CD8-positive, alpha-beta memory T cell (primary cell): ENCODE measurements at places on chromosomes 16 and 17.

- DNase-seq: no peak
These were observed 4.9 kb upstream of the ASGR1 start for GRCh38 chr17:7184091-7184488.

- no peak for DNase-seq
These were observed 27.6 kb downstream of the RMI2 start for GRCh38 chr16:11372829-11373306.

DNA sequence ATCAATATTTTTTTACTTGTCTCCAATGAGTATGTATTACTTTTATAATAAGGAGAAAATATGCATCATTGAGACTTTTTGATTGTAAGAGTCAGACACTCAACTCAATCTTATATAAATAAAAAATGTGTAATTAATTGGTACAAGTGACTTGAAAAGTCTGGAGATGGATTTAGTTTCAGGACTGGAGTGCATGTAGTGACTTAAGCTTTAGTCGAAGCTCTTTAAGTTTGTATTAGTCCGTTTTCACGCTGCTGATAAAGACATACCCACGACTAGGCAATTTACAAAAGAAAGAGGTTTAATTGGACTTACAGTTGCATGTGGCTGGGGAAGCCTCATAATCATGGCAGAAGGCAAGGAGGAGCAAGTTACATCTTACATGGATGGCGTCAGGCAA is 60.7 kb upstream of the NKD1 start:
- DNase-seq: no peak

DNA sequence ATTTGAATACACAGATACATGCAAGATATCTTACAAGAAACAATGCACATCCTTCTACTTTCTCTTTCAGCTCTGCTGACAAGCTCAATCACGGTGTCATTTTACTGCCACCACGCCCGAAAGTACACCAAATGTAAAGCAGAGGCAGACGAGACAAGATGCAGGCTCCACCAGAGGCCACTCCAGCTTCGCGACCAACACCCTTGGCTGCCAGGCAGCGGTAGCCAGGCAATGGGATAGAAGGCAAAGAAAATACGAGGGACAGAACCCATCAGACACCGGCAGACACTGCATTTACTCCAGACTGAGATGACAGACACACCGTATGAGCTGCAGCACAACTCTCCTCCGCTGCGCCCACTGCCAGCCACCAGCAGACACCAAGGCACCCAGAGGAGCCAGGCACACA is 41.0 kb downstream of the USP22 start:
- DNase-seq: no peak

- DNase-seq: no peak
These were observed 48.2 kb downstream of the METRNL start for GRCh38 chr17:83127431-83128160.

DNA sequence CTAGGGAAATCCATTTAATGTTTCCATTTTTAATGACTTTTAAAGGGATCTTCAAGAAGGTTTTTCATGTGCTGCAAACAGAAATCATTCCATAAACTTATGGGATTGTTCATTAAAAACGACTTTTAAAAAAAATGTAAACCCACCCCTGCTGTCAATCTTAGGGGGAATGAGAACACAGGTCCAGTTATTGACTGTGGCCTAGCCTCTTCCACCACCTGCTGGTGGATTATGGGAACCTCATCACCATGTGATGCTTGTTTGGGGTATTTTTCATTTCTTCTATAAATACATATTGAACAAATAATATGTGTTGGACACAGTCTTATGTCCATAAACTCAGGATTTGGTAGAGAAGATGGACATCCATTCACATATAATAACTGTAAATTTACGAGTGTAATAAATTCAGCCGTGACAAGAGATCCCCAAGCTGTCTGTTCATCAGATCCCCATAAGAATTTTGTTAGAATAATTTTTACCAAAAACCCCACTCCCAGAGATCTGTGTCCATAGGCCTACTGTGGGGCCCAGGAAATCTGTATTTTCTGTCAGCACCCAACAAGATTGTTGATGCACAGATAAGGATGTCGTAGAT is 42.0 kb upstream of the TMC5 start:
- DNase-seq: no peak

DNA sequence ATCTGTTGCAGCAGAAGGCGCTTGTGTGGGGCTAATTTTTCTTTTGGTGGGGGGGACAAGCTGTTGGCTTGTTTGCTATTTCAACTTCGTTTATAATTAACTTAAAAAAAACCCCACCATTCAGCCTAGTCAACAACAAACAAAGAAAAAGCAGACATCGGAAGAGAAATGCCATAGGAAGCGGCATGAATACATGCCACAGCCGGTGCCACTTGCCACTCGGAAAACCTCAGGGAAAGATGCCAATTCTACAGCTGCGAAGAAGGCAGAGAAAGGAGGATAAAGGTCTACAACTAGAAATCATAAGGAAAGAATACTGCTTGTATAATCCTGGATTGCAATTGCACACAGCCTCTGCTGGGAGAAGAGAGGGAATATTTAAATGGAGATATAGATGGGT is 254.4 kb upstream of the PMFBP1 start:
- no peak for DNase-seq

GRCh38 chr17:12637015-12637414 is 28.7 kb upstream of the MYOCD start:
- no peak for DNase-seq

GRCh38 chr17:51430591-51430990 is 170.2 kb downstream of the UTP18 start:
- no peak for DNase-seq

DNA sequence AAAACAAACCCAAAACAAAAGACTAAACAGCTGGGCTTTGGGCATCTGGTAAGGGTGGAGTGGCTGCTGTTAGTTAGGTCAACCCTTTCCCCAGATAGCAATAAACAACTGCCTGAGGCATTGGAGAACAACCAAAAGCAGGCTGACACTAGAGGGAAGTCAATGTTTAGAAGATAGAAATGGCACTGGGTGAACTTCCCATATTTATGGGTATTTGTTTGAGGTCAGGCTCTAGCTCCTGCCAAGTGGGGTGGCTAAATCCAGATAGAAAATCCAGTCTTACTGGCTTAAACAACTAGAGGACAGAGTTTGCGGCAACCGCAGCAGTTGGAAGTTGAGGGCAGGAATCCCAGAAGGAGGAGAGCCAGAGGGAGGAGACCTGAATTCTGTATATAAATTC is 79.4 kb downstream of the SDK2 start:
- no peak for DNase-seq

- DNase-seq: no peak
These were observed 23.6 kb downstream of the RAB11FIP4 start for GRCh38 chr17:31415004-31415454.

GRCh38 chr17:20122254-20122879 is 113.2 kb downstream of the SPECC1 start:
- DNase-seq: no peak

DNA sequence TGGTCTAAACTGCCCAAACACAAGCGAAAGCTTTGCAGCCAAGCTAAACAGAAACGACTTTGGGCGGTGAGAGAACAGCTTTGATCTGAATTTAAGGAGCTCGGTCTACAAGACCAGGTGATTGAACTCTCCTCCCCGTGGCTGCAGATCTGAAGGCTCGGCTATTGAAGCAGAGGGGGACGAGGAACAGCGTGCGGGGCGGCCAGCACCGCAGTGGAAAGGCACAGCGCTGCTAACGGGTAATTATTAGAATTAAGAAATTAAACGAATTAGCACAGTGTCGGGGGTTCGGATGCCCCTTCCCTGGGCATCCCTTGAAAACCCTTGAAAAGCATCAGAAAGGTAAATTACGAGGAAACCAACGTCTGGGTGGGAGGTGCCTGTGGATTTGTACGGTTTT is 431 bp downstream of the TEKT3 start:
- no peak for DNase-seq

GRCh38 chr16:17416461-17417311 is 54.1 kb downstream of the XYLT1 start:
- DNase-seq: peak; percentile 51

GRCh38 chr17:1590747-1591473 is 28.3 kb upstream of the PITPNA start:
- no peak for DNase-seq

- peak; percentile 26 for DNase-seq
These were observed 2.4 kb downstream of the RAP1GAP2 start for GRCh38 chr17:2798678-2799077.

DNA sequence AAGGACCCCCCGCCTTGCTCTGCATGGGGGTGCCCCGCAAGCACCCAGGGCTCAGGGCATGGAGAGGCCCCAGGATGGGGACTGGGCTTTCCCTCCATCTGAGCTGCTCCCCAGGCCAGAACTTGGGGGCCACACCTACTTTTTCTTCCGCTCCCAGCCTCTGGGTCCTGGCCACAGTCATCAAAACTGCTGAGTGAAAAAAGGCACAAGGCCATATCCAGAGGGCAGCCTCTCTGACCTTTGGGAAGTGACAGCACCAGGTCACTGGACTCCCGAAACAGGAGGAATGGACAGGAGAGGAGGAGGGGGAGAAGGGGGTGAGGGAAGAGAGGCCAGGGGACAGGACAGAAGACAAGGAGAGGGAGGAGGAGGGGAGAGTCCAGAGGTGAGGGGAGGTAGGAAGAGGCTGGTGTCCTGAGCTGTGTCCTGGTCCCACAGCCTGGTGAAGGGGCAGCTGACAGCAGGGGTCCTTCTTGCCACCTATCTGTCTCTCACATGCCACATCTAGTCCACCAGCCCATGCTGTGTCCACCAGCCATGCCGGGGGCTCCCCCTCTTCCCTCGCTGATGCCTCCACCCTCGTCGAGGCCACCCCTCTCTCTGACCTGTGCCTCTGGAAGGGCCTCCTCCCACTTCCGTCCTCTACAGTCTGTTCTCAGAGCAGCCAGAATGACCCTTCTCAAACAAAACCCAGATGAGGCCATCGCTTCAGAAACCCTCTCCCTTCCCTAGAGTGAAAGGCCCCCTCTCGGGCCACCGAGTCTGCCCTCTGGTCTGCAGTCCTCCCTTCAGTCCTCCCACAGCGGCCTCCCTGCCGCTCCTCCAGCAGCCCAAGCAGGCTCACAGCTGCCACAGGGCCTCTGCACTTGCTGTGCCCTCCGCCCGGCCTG is 73.9 kb upstream of the TOB1 start:
- DNase-seq: no peak

DNA sequence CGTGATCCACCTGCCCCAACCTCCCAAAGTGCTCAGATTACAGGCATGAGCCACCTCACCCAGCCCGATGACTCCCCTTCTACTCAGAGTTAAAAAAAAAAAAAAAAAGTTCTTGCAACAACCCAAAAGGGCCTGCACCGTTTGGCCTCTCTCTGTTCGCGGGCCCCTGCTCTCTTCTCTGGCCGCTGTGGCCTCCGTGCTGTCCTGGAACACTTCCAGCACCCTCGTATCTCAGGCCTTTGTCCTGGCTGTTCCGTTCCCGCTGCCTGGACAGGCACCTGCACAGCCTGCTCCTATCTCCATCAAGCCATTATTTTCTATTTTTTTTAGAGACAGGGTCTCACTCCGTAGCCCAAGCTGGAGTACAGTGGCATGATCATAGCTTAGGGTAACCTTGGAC is 10.8 kb downstream of the MYO1C start:
- no peak for DNase-seq

- no peak for DNase-seq
These were observed 58.1 kb upstream of the CRISPLD2 start for GRCh38 chr16:84761448-84762368.

DNA sequence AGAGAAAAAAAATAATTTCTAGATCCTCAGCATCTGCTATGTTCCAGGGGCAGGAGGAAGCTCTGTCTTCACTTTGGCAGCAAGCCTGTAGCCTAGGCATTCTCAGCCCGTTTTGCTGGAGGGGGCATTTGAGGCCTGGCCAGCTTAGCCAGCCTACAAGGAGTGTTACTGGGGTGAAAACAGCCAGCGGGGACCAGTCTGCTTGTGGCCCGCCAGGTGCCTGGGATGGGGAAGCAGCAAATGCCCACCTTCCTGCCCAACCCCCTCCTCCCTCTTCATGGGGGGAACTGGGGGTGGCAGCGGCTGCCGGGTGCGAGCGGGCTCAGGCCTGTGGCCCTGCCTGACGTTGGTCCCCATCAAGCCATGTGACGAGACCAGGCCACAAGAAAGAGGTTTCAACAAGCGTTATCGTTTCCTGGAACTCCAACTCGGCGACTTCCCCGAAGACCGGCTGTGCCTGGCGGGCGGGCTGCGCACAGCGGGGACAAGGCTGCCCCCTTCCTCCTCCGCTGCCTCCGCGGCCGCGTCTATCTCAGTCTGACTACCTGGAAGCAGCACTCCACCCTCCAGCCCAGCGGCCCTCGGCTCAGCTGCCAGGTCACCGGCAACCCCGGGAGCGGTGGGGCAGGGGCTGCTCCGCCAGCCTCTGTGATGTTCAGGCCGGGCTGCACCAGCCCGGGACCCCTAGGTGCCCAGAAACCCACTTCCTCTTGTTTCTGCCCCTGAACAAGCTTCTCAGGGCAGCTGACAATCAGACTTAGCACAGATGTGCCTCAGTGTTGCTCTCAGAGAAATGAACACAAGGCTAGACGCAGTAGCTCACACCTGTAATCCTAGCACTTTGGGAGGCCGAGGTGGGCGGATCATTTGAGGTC is 22.9 kb downstream of the SOCS1 start:
- peak; percentile 89 for DNase-seq

- DNase-seq: no peak
These were observed 21.6 kb upstream of the CDH1 start for GRCh38 chr16:68715471-68715870.

DNA sequence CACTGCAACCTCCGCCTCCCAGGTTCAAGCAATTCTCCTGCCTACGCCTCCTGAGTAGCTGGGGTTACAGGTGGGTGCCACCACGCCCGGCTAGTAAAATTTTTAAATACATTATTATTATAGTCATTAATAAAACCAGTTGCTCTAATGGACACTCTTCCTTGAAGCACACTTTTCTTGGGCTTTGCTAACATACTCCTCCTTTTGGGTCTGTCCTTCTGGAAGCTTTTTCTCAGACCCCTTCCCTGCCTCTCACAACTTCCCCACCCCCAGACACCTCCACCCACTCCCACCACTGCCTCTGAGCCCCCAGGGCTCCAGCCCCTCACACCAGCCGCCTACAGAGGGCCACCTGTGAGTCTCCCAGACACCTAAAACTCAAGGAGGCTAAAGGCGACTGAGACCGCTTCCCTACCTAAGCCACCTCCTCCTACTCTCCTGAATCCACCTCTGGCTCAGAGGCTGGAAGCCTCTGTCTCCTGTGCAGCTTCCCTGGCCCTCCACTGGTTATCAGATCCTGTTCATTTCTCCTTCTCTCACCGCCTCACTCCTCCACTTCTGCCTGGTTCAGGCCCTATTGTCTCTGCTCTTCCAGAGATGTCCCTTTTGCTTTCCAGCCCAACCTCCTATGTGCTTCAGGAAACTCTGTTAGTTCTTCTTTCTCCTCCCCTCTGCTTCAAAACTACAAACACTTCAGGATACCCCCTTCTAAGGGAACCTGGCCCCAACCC is 2.1 kb upstream of the CUEDC1 start:
- no peak for DNase-seq

- no peak for DNase-seq
These were observed 9.4 kb upstream of the FOXF1 start for GRCh38 chr16:86500708-86501510.

- no peak for DNase-seq
These were observed 529.1 kb downstream of the HS3ST4 start for GRCh38 chr16:26220894-26221293.

GRCh38 chr17:13638855-13639458 is 37.2 kb upstream of the HS3ST3A1 start:
- no peak for DNase-seq
